ENCODE measurements at places on chromosomes 13 and 19. TPM values are rescaled to one million over a fixed set of nuclear protein-coding genes. Genes with fewer than 3 reads are reported as not detected.

Gene CEACAM5
- 0.33 TPM for polyA plus RNA-seq

Gene CACNG8
- 0.36 TPM for polyA plus RNA-seq

Gene ELANE
- polyA plus RNA-seq = 0.50 TPM

Gene TTC9B
- 0.30 TPM for polyA plus RNA-seq

Gene DOCK6
- polyA plus RNA-seq = 18.4 TPM

Gene PODNL1
- polyA plus RNA-seq = 5.8 TPM

Gene FLT1
- polyA plus RNA-seq = 48.1 TPM

Gene ZNF567
- 17.9 TPM for polyA plus RNA-seq

Gene SPRY2
- polyA plus RNA-seq = 10.7 TPM

Gene CLEC11A
- polyA plus RNA-seq = 16.9 TPM

Gene UBE2L5
- 108 TPM for polyA plus RNA-seq

Gene NHLRC3
- 23.2 TPM for polyA plus RNA-seq

DNA sequence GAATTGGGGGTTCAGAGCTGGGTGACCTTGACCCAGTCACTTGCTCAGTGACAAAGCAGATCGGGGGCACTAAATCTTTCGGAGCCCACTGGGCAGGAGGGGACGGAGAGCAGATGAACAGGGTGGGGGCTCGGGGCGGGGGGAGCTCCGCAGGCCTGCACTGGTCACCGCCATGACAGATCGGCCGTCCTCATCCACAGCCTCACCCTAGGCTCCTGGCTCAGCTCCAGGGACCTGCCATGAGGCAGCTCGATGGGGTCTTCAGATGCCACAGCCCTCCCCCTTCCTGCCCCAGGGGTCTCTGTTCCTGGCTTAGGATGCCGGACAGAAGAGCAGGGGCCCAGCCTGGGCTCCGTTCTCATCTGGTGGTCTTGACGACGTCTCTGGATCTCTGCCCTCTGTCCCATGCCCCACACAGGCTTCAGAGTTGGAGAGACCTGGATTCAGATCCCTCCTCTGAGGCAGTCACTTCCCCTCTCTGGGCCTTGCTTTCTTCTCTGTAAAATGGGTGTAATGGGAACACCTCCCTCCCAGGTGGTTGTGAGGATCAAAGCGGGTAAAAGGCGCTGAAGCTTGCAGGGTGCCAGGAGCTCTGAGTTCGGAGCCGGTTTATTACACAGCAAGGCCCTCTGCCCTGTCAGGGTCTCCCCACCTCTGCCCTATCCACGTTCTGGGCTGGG lies 3.0 kb downstream of the KDM4B start:
- no peak for DNase-seq

- DNase-seq = peak; percentile 79
These were observed 19.4 kb upstream of the PLEKHF1 start for GRCh38 chr19:29645911-29646310.

DNA sequence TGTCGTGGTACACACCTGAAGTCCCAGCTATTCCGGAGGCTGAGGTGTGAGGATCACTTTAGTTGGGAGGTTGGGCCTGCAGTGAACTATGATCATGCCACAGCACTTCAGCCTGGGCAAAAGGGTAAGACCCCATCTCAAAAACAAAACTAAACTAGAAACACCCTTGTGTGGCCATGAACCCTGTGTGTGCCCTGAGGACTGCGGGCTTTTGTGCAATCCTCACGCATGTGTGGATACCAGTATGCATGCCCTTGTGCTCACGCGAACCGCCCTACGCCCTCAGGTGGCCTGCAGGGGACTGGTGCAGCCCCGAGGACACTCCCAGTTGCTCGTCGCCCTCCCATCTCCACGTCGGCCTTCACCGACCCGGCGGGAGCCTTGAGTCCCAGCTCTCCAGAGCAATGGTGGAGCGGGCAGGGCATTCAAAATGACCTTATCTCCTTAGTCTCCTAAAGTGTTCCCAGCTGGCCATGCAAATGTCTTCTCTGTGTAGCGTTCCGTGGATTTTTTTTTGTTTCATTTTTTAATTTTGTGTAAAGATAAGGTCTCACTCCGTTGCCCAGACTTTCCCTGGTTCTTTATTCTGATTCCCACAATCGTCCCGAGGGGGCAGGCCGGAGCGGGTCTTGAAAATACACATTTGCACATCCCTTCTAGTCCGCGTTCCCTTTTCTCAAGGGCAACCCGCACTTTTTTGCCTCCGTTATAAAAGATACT lies 868 bp upstream of the EGLN2 start:
- peak; percentile 82 for DNase-seq

DNA sequence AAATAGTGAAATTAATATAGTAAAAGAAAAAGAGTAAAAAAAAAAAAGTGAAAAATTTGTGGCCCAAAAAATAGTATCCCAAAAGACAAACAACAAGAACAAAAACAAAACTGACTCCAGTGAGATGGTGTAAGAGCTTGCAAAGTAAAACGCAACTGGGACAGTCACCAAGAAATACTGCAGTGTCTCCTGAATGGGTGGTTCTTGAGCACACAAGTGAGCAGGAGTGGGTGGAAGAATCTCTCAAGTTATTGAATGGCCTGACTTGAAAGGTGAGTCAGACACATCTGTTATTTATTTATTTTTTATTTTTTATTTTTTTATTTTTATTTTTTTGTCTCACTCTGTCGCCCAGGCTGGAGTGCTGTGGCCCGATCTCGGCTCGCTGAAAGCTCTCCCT lies 1.9 kb downstream of the ZNF493 start:
- DNase-seq = no peak

GRCh38 chr13:110017379-110017778 lies 231.0 kb upstream of the IRS2 start:
- no peak for DNase-seq

- no peak for DNase-seq
These were observed 79.9 kb upstream of the RAP2A start for GRCh38 chr13:97353927-97354675.

GRCh38 chr19:16078759-16079707 lies 2.7 kb downstream of the TPM4 start:
- peak; percentile 84 for DNase-seq

DNA sequence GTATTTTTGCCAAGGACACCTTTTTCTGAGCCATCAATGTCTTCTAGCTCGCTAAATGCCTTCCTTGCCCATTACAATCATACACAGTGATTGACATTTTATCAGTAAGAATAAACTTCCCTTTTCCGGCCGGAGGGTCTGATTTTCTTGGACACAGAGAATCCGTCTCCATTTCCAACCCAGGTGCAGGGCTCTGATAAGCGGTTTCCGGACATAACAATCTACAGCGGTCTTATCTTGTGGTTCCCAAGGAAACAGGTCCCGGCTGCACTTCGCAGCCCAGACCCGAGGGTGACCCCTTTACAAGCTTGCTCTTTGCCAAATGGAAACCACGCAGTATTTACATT lies 5.1 kb upstream of the ZNF77 start:
- no peak for DNase-seq

- no peak for DNase-seq
These were observed 22.8 kb upstream of the EMP3 start for GRCh38 chr19:48302600-48302959.

GRCh38 chr13:30148171-30148754 lies 159.1 kb downstream of the KATNAL1 start:
- DNase-seq = no peak

DNA sequence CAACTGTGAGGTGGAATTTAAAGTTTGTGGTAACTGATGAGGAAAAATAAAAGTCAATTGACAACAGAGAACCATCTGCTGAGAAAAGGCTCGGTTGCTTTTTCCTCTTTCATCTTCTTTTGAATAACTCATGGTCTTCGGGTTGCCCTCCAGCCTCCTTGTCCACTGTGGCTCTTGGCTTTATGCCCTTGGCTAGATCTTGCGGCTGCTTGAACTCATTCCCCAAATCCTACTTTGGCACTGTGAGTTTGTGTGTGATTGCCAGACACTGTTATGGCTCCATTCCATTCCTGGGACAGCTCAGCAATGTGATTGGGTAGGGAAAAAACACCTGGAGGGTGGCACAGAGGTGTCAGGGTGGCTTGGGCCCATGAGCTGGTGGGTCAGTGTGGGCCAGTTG lies 387.4 kb downstream of the DLEU7 start:
- no peak for DNase-seq

DNA sequence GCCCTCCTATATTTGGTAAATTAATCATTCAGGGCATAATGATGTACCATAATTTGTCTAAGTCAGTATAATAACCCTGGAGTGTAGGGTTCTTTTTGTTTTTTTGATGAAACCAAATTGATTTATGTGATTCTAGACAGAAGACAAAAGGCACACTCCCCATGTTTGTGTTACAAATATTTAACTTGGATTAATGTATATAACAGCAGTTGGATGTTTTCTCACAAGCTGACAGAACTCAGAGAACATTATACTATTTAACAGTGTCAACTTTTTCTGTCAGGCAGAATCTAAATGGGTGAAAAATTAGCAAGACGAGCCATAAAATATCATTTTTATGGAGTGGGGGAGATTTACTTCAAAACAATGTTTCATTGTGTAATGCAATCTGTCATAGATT lies 15.2 kb downstream of the CBY2 start:
- DNase-seq = no peak

- DNase-seq = no peak
These were observed 60.8 kb downstream of the ARHGEF7 start for GRCh38 chr13:111175935-111176334.

GRCh38 chr19:52007451-52007805 lies 583 bp downstream of the ZNF615 start:
- DNase-seq = peak; percentile 43

DNA sequence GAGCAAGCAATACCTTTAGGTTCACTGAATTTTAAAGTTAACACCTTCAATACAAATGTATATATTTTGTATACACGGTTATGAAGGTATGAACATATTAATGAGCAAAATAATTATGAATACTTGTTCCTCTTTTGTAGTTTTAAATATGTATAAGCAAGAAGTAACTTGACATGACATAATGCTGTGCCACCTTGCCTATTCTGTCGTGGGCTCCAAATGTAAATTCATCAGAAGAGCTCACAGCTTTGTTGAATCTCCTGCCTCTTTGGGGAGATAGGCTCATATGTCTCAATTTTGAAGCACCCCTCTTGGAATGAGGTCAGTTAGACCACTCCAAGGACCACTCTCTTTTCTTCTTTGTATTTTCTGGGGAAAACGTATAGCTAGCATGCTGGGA lies 59.3 kb downstream of the LRCH1 start:
- no peak for DNase-seq

DNA sequence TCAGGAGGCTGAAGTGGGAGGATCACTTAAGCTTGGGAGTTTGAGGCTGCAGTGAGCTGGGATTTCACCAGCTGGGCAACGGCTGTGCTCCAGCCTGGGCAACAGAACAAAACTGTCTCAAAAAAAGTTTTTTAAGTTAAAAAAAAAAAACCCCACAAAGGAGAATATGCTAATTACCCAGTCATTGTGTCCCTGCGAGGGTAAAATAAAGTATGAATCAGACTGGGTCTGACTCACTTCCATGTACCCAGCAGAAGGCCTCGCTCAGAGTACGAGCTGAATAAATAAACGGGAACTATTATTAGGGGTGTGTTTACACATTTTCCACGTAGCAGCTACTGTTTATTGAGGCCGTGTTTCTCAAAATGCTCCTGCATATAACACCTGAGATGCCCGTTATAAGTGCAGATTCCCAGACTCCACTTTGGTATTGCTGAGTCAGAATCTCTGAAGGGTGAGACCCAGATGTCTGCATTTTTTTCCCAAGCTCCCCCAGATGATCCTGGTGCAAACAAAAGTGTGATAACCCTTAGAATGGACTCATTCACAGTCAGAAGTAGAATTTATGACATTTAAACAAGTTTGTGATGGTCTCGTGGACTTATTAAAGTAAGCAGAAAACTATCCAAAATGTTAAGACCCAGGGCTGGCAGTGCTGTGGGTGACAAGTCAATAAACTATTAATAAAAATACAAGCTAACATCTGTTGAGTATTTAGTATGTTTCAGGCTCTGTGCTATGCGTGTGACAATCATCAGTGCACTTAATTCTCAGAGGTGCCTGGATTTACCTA lies 28.2 kb downstream of the KCNC3 start:
- DNase-seq = no peak

- no peak for DNase-seq
These were observed 53.2 kb downstream of the PEX11G start for GRCh38 chr19:7435586-7435985.

- no peak for DNase-seq
These were observed 37.4 kb downstream of the CEBPG start for GRCh38 chr19:33410915-33411401.
